ENCODE measurements at places on chromosomes 11 and 22. TPM values are rescaled to one million over a fixed set of nuclear protein-coding genes. Genes with fewer than 3 reads are reported as not detected.

Gene SHISA8
- not detected for total RNA-seq

Gene OR51B5
- not detected for total RNA-seq

Gene KDM4D
- 0.68 TPM for total RNA-seq

Gene CSTPP1
- 24.3 TPM for total RNA-seq

Gene APOA4
- not detected for total RNA-seq

Gene HBE1
- not detected for total RNA-seq

Gene ZFTA
- 13.0 TPM for total RNA-seq

Gene KCNK7
- 1.2 TPM for total RNA-seq

Gene IL10RA
- total RNA-seq, result 0.05 TPM

Gene P2RX6
- total RNA-seq, result 0.42 TPM

Gene CWF19L2
- 10.0 TPM for total RNA-seq

Gene C1QTNF5
- total RNA-seq, result not detected

Gene GGTLC3
- not detected for total RNA-seq

Gene PIM3
- 86.3 TPM for total RNA-seq

Gene CASTOR1
- 14.2 TPM for total RNA-seq

GRCh38 chr11:72655014-72655413 is 19.2 kb downstream of the PDE2A start:
- DNase-seq, result peak; percentile 34

DNA sequence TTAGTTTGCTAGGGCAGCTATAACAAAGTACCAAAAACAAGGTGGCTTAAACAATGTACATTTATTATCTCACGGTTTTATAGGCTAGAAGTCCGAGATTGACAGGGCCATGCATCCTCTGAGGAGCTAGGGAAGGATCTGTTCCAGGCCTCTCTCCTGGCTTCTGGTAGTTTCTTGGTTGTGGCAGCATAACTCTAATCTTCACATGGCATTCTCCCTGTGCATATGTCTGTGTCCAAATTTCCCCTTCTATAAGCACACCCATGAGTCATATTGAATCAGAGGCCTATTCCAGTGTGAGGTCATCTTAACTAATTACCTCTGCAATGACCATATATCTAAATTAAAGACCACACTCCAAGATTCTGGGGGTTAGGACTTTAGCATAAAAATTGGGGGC is 31.3 kb upstream of the MMP13 start:
- no peak for DNase-seq

- no peak for DNase-seq
Observed at GRCh38 chr22:48416396-48417224, 1411.1 kb downstream of the BRD1 start.

GRCh38 chr11:100550912-100551632 is 136.0 kb upstream of the ARHGAP42 start:
- DNase-seq, result no peak

- no peak for DNase-seq
Observed at GRCh38 chr11:114185436-114185835, 110.8 kb upstream of the NNMT start.

GRCh38 chr11:3105791-3106735 is 48.8 kb upstream of the CARS1 start:
- no peak for DNase-seq

- DNase-seq, result no peak
Observed at GRCh38 chr22:50169774-50170341, 673 bp upstream of the PANX2 start.

- DNase-seq, result no peak
Observed at GRCh38 chr22:20472629-20473442, 22.8 kb downstream of the KLHL22 start.

- DNase-seq, result no peak
Observed at GRCh38 chr11:123525511-123525918, 95.4 kb downstream of the GRAMD1B start.

DNA sequence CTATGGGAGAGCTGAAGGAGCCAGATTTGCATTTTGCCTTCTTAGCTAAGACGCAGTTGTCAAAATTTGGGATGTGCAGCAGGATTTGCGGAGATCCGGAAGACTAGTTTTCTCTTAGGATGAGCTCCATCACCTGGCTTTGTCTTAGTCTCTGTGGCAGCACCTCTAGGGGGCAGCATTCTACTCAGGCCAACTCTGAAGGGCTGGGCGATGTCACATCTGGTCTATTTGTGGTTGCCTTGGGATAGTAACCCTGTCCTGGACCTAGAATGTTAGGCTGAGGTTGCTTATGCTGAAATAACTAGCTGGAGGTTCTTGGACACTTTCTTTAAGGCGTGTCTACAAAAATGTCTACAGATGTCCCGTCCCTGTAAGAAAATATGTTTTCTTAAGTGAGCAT is 116.2 kb downstream of the FAT3 start:
- DNase-seq, result peak; percentile 17

DNA sequence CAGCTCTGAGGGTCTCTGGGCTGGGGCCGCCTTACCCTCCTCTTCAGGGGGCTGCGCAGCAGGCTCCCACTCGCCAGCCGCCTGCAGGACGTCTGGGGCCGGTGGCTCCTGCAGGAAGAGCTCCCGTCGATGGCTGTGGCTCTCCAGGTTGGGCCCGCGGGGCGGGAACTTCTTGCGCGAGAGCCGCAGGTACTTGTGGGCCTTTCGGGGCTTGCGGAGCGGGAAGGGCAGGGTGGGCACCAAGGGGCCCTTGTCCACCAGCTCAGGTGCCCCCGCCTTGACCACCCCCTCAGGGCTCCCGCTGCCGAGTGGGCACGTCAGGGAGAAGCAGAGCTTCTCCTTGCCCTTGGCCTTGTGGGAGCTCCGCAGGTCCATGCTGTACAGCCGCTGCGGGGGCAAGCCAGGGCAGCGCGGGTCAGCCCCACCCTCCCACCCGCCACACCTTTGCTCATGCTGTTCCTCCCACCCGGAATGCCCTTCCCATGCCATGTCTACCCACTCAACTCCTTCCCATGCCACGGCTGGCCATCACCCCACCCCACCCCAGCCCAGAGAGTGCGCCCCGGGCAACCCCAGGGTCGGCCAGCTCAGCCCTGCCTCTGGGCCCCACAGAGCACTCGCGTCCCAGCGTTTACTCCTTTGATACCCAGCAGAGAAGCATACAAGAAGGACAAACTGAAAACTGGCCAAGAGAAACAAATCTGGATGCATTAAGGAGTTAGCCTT is 18.0 kb downstream of the CBX7 start:
- DNase-seq, result no peak

GRCh38 chr22:47209040-47209514 is 446.6 kb downstream of the TBC1D22A start:
- DNase-seq, result no peak

DNA sequence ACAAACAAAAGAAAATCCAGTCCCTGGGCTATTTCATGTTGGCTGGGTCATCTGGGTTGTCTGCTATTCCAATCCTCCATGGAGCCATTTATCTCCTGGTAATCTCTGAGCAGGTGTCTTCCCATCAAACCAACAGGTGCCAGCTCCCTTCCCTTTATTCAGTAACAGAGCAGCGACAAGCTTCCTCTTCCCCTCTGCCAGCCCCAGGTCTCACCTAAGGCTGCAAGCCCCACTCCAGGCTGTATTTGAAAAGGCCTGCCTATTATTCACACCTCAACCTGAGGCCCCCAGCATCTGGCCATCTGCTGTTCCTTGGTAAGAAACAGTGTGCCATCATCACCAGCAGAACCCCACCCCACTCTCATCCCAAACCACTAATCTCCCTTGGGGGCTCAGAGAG is 436.2 kb downstream of the BUD13 start:
- no peak for DNase-seq

DNA sequence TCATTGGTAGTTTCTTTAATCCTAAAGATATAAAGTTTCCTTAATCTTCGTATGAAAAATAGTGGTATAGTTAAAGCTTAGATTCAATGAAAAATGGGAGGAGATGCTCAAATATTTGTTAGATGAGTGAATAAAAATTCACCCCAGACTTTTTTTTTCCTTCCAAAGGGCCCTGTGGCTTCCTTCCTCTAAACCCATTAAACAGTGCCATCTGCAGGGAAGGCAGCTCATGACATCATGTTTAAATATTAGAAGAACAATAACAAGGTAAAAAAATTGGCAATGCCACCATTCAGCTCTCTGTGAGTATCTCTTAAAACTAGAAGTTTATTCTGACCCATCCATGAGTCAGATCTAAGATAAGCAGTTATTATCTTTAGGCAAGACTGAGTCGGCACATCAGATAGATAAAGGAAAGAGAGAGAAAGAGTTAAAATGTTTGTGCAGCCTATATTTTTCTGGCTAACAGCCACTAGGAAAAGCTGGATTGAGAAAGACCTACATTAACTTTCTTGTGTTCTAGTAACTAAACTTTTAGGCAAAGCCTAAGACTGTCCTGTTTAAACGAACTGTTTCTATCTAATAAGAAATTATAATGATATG is 19.1 kb upstream of the OOSP1 start:
- DNase-seq, result peak; percentile 59

- no peak for DNase-seq
Observed at GRCh38 chr11:10918698-10919097, 60.8 kb upstream of the ZBED5 start.

DNA sequence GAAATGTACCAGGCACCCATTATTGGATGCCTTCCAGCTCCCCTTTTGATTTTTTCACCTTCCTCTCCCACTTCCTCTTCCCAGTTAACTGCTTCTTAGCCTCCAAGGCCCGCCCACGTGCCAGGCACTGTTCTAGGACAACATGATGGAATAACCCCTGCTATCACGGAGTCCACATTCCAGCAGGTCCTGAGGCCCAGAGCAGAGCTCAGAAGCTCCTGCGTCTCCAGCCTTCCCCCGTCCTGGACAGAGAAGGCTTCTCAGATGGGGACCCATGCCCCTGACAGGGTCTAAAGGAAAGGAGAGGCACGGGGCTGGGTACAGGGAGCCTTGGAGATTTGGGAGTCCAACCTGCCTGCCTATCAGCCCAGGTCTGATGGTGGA is 29.1 kb downstream of the TRIM29 start:
- DNase-seq, result no peak

GRCh38 chr11:73260127-73260457 is 12.0 kb upstream of the P2RY6 start:
- no peak for DNase-seq

DNA sequence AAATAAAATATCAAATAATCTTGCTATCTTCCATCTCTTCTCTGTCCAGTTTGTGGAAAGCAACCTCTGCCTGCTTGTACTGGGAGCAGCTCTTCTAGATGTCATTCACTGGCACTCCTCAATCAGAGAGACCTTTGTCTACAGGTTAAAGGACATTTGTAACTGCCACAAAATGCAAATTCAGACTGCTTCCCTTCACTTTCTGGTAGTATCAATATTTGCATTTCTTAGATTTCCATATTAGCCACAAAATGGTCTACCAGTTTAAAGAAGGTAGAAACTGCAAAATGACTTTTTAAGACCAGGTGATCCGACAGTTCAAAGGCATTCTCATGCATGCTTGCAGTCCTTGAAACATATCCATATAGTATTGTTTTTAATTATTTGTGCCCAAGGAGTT is 51.7 kb upstream of the RCN1 start:
- no peak for DNase-seq

- no peak for DNase-seq
Observed at GRCh38 chr22:50396751-50397370, 53.7 kb downstream of the PPP6R2 start.

DNA sequence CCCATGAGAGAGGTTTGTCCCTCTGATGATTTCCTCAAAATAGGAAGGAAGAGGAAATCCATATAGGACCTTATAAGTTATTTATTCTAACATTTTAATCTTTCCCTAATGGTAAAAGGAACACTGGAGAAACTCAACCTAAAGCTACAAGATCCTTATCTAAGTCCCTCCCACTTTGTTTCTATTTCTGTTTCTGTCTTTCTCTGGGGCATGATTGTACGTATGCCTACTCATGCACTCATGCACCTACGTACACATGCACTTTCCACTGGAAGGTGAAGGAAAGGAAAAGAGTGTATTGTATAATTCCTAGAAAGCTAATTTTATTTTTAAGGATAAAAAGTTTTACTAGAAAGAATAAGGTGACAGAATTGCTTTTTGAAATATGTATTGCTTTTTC is 125.0 kb downstream of the RAB38 start:
- no peak for DNase-seq

DNA sequence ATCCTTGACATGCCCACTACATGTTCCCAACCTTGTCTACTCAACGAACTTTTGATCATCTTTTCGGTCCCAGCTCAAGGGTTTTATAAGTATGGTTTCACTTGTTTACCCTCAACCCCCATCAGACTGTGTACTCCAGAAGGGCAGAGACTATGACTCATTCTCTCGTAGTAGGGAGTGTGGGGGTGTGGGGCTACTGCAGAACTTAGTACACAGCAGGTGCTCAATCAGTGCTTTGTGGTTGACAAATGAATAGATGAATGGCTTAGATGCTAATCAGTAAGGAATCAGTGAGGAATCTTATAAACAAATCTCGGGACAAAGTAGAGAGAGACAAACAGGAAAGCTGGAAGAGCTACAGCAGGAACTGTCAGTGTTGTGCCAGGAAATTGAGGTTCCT is 151.7 kb upstream of the PLET1 start:
- no peak for DNase-seq

GRCh38 chr11:132486060-132486459 is 1046.2 kb downstream of the OPCML start:
- DNase-seq, result no peak

DNA sequence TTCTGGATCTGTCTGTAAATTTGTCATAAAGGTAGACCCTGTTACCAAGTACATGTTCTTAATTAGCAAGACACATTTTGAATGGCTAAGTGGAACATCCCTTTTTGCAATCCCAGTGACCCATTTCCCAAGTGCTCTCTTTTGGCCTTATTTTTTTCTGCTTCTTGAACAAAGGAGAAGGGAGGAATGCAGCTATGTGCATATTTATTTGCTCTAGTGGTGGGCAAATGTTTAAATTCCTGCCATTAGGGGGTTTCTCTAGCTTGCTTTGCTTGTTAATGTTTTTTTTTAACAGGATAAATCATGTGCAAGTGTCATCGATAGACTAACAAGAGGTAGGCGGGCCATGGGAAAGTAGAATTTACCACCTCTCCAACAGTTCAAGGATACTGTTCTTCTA is 135.7 kb downstream of the COMMD9 start:
- no peak for DNase-seq

DNA sequence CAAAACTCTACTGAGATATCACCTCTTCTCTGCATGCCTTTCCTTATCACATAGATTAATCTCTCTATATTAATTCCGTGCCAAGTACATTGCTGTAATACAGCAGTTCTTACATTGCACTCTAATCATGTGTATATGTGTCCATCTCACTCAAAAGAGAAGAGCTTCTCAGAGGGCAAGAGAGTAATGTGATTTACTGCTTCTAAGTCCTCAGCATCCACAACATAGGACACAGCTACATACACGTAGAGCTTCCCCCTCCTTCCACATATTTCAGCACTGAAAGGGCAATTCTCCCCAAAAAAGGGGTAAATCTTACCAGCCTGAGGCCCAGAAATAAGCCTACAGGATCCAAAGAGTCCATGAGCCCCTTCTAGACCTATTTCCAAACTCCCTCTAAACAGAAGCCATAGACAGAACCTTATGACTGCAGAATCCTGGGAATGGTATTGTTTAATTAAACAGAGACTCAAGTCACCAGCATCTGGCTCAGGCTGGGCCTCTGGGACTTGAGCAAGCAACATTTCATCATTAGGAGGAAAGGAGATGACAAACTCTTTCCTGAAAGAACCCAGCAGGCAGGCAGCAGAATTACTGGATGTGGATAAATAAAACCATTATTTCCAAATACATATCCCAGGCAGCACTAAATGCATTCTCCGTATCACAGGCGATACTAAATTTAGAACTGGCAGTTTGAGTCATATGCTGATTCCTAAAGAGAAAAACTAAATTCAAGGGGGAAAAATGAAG is 87.2 kb downstream of the KCNC1 start:
- DNase-seq, result no peak

Data from Calu3 (cell line).